Right ventricle myocardium inferior (tissue), 1 donor: ENCODE measurements at places on chromosomes 3 and 15. TPM values are rescaled to one million over a fixed set of nuclear protein-coding genes. Genes with fewer than 3 reads are reported as not detected.

Gene UBA7
- total RNA-seq = 23.1 TPM

DNA sequence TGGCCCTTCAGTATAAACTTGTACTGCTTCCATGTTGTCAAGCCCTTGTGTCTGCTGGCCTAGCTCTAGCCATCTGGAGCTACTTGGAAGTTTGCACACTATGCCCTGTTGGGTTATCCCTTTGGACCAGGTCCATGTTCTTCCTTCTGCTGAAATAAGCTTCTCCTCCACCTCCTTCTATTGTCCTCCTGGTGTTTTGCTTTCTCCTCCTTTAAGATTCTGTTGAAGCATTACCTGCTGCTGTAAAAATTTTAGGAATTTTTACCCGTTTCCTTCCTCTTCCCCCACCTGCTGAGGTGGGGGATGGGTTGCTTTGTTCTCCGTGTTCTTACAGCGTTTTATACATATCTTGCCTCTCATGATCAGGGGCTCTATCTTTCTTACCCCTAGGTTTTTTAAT is 51.7 kb downstream of the SH3GL3 start:
- DNase-seq = no peak

DNA sequence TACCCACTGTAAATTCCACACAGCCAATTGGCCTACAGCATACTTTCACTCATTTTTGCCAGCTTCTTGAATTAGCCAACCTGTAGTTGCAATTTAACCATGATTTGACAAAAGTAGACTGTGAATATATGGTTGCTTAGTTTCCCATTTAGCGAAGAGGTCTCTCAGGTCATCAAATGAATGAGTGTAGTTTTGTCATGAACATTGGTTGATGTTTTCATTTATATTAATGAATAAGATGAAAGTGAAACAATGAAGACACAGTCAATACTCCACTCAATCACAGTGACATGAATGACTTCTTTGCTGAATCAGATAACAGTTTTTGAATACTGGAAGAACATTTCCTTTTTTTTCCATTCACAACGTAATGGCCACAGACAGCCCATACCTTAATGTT is 15.3 kb upstream of the FAM3D start:
- no peak for DNase-seq

GRCh38 chr3:14688525-14688924 is 13.6 kb downstream of the C3orf20 start:
- DNase-seq = no peak

Gene CHL1
- total RNA-seq = 24.8 TPM

Gene DUOXA2
- not detected for total RNA-seq

DNA sequence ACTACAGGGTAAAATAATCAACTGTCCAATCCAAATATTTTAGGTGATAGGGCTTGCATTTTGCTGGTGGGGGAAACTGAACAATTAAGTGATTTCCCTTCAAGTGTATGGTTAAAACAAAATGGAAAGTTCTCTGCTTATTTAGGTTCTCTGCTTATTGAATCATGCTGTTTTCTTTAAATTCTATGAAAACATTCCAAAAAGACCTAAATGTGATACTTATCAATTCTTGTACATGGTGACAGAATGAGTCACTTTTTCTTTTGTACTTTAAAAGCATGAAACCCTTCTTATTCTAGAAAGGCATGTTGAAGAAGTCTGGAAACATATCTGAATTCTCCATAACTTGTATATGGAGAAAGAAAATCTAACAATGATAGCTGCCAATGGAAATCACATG is 192.6 kb downstream of the FMN1 start:
- DNase-seq = no peak
